NCI-H1417 (cell line): ENCODE measurements at places on chromosomes 16 and 17.
A peak's percentile ranks its signal among the peaks of the same experiment; 100 is the strongest.

DNA sequence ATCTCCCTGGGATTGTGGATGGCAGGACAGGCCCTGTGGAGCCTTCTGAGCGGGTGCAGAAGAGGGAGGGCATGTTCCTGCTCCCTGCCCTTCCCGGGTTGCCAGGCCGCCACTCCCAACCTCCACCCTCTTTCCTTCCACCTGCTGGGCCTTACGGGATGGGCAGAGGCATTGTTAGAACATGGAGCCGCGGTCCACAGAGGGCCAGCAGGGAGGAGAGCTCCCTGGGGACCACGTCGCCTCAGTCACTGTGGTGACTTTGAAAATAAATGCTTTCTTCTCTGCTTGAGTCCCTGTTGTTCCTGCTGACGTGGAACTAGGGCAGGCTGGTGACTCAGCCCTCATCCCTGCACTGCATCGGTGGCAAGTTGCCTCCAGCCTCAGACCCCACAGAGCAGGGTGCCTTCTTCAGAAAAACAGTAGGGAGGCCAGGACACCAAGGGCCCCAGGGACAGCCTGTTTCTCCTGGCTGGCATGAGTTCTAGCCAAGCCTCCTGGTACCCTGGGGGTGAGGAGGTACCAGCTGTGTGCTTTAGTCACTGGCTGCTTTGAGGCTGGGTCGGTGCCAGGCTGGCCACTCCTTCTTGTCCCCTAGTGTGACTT, 224.9 kb downstream of the SEC14L1 start:
- DNase-seq, result peak; percentile 88

DNA sequence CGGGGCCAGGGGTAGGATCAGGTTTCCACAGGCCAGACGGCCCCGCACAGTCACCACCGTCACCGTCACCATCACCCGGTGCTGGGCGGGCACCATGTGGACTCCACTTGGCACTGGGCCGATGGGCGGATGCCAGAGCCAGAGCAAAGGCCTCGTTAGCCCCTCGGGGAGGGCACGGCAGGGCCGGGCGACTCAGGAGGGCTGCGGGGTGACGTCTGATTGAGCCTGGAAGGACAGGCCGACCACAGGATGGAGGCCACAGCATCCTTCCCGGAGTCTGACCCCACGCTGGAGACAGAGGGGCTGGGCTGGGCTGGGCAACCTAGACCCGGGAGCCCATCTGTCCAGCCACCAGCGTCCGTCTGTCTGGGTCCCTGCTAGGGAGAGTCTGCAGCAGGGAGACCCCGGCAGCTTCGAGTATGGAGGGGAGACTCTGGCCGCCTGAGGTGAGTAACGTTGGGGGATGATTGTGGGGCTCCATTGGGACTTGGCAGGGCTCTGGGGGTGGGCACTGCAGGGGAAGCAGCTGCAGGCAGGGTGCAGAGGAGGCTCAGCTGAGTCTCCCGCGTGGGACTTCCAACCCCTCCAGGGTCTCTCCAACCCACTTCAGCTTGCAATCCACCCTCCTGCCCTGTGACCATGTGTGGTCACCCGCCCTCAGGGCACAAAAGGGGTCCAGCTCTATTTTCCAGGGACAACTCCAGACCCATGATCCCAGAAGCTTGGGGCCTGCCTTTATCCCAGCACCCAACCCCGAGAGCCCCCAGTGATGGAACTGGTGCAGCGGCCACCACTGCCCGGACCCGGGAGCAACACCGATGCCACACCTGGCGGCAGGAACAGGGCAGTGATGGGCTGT, 22.6 kb downstream of the SLC25A10 start:
- DNase-seq, result no peak

- DNase-seq, result peak; percentile 12
These were observed 18.6 kb downstream of the GDPD1 start for GRCh38 chr17:59238906-59239305.

DNA sequence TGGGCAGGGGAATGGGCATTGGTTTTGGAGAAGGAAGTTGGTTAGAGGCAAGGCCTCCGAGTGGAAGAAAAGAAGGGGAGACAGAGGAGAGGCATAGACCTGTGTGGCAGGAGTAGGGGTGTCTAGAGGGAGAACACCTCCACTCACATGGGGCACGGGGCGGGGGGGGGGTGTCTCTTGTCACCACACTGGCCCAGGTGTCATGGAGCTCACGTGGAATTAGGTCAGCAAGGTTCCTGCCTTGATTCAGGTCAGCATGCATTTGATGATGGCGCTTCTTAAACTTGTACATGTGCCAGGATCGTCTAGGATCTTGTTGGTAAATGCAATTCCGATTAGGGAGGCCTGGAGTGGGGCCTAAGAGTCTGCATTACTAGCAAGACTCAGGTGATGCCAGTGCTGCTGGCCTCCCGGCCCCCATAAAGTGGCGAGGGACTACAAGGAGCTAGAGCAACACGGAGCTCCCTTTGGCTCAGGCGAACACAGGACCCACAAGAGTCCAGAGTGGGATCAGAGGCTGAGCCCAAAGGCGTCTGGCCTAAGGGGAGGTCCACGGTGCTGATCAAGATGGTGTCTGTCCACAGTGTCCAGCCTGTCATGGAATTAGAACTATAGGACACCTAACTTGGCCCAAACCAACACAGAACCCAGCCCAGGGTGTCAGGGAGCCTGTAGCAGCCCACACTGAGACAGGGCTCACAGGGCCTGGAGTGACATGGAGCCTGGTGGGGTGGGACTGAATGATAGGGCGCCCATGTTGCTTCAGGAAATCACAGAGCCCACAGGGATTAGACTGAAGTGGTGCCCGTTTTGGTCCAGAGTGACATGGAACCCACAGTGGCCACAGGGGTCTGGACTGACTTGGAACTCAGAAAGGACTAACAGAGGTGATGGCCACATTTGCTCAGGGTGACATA, 16.7 kb downstream of the EPOP start:
- no peak for DNase-seq

DNA sequence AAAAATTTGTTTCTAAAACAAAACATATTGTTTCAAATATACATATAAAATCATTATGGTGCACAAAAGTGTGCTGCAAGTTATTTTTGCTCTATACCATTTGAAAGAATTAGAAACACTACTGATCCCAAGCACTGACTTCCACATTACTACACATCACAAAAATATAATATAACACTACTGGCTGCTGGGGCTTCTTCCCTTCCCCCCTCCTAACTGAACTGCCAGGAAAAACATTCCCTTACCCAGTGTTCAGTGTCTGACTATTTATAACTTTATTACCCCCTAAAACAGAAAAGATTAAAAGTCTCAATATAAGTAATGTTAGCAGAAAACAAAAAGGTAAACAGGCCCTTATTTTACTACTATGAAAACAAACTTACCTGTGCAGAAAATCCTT, 36.9 kb downstream of the GPATCH8 start:
- no peak for DNase-seq
